ENCODE measurements at places on chromosomes 2 and 18. TPM values are rescaled to one million over a fixed set of nuclear protein-coding genes. Genes with fewer than 3 reads are reported as not detected.

DNA sequence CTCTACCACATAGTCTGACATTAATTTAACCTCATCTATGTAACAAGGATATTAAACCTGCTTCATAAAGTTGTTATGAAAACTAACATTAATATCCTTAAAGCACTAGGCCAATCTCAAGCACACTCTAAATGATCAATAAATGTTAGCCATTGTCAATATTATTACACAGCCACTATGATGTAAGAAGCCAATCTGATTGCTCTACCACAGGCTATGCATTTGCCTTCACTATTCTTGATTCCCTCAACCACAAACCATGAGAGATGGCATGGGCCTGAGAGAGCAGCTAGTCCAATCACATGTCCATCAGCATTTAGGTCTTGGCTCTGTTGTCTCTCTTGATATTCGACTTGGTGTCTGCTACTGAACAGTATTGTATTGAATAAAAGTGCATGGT, 4.2 kb downstream of the SLC25A12 start:
- no peak overlapping the region for H3K27ac ChIP-seq
- DNase-seq, result no peak
- no peak overlapping the region for H3K4me3 ChIP-seq
- no peaks in the 10 kb centered on the region for H3K27me3 ChIP-seq

DNA sequence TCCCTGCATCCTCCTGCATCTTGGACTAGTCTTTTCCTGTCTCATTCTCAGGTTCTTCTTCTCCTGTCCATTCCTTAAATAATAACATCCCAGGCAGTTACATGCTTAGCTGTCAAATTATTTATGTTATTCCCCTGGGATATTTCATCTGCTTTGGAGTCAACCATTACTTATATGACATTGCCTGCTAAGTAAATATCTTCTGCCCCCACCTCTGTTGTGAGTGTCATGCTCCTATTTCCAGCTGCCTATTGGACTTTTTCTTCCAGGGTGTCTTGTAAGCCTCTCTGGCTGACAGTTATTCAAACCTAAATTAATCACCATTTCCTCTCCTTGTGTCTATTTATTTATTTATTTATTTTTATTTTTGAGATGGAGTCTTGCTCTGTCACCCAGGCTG, 124.7 kb upstream of the RASGRP3 start:
- no peak overlapping the region for H3K27ac ChIP-seq
- no peaks in the 10 kb centered on the region for H3K4me1 ChIP-seq
- H3K36me3 ChIP-seq, result no peaks in the 10 kb centered on the region

DNA sequence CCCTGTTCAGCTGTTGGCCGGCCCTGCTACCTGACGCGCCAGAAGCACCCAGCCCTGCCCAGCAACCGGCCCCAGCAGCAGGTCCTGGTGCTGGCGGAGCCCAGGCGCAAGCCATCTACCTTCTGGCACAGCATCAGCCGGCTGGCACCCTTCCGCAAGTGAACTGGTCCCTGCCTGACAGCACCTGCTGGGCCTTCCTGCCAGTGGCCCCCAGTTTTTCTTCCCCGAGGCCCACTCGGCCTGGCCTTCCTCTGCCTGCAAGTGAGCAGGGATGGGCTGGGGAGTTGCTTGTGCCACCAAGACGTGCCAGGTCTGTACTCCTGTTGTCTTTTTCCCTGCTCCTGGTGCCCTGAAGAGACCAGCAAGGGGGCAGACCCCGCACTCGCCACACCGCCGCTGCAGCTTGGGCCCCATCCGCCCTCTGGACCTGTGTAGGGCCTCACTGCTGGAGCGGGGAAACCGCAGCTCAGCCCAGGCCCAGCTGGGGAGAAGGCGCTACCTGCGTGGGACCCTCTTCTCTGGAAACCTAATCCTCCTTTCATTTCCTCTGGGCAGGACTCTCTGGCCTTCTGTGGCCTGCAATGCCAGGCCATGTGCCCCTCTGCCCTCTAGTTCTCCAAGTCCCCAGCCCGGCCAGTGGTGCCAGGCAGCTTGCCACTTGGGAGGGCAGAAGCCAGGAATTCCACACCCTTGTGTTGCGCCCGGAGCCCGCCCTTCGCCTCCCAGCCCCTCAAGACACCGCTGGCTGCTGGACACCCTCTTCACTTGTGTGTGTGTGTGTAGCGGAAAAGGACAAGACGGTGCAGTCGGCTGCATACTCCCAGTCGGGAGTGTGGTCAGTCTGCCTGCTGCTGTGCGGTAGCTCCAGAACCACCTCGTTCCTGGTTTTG, 47.0 kb downstream of the FAM168B start:
- DNase-seq, result no peak
- H3K4me3 ChIP-seq, result no peak overlapping the region
- no peaks in the 10 kb centered on the region for H3K27me3 ChIP-seq
- H3K4me1 ChIP-seq, result no peaks in the 10 kb centered on the region
- peaks cover 36% of the 10 kb centered on the region for H3K36me3 ChIP-seq
- H3K27ac ChIP-seq, result no peak overlapping the region

- H3K36me3 ChIP-seq, result no peaks in the 10 kb centered on the region
- no peaks in the 10 kb centered on the region for H3K27me3 ChIP-seq
- no peak for DNase-seq
- H3K27ac ChIP-seq, result no peak overlapping the region
- H3K4me1 ChIP-seq, result no peaks in the 10 kb centered on the region
Observed at GRCh38 chr2:13543550-13543949, 826.8 kb downstream of the TRIB2 start.

GRCh38 chr2:75548036-75548573, 12.6 kb downstream of the EVA1A start:
- no peaks in the 10 kb centered on the region for H3K36me3 ChIP-seq
- no peaks in the 10 kb centered on the region for H3K27me3 ChIP-seq
- peak; percentile 9 for DNase-seq
- no peak overlapping the region for H3K4me3 ChIP-seq
- no peaks in the 10 kb centered on the region for H3K4me1 ChIP-seq

GRCh38 chr2:48749291-48750127, 6.0 kb downstream of the LHCGR start:
- no peaks in the 10 kb centered on the region for H3K4me1 ChIP-seq
- H3K27me3 ChIP-seq, result no peaks in the 10 kb centered on the region
- no peak for DNase-seq
- H3K27ac ChIP-seq, result no peak overlapping the region
- no peaks in the 10 kb centered on the region for H3K36me3 ChIP-seq
- H3K4me3 ChIP-seq, result no peak overlapping the region

DNA sequence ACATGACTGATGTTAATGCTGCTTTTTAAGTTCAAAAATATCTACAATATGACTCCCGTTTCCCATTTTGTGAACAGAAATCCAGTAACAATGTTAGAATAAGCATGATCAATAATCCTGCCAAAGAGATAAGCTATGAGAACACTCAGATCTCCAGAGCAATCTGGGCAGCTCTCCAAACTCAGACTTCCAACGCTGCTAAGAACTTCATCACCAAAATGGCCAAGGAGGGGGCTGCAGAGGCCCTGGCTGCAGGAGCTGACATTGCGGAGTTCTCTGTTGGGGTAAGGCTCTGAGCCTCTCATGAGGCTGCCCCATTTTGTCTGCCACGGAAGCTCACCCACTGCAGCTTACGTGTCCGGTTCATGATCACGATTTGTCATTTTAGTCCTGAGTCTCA, 68.4 kb downstream of the UGGT1 start:
- no peaks in the 10 kb centered on the region for H3K27me3 ChIP-seq
- H3K4me3 ChIP-seq, result no peak overlapping the region
- no peak for DNase-seq
- no peaks in the 10 kb centered on the region for H3K4me1 ChIP-seq
- H3K27ac ChIP-seq, result no peak overlapping the region
- H3K36me3 ChIP-seq, result no peaks in the 10 kb centered on the region

GRCh38 chr2:171726847-171727450, 39.7 kb downstream of the DYNC1I2 start:
- H3K4me1 ChIP-seq, result no peaks in the 10 kb centered on the region
- H3K36me3 ChIP-seq, result peaks cover 44% of the 10 kb centered on the region
- no peak for DNase-seq

- no peak overlapping the region for H3K27ac ChIP-seq
- no peak overlapping the region for H3K4me3 ChIP-seq
- peaks cover 5% of the 10 kb centered on the region for H3K27me3 ChIP-seq
- no peak for DNase-seq
Observed at GRCh38 chr2:20159411-20160070, 65.4 kb downstream of the SDC1 start.

GRCh38 chr18:48839819-48840490, 110.8 kb downstream of the SMAD7 start:
- H3K27ac ChIP-seq, result no peak overlapping the region
- H3K4me1 ChIP-seq, result peaks cover 26% of the 10 kb centered on the region
- no peaks in the 10 kb centered on the region for H3K36me3 ChIP-seq

GRCh38 chr2:177574356-177574755, 181.8 kb downstream of the AGPS start:
- H3K4me3 ChIP-seq, result no peak overlapping the region
- H3K36me3 ChIP-seq, result no peaks in the 10 kb centered on the region
- no peak for DNase-seq
- no peaks in the 10 kb centered on the region for H3K4me1 ChIP-seq

GRCh38 chr2:151828890-151829324, 686 bp upstream of the ARL5A start:
- peak overlapping the region; percentile 36 for H3K4me3 ChIP-seq
- H3K27ac ChIP-seq, result peak overlapping the region; percentile 87
- H3K27me3 ChIP-seq, result no peaks in the 10 kb centered on the region
- DNase-seq, result no peak
- no peaks in the 10 kb centered on the region for H3K36me3 ChIP-seq

DNA sequence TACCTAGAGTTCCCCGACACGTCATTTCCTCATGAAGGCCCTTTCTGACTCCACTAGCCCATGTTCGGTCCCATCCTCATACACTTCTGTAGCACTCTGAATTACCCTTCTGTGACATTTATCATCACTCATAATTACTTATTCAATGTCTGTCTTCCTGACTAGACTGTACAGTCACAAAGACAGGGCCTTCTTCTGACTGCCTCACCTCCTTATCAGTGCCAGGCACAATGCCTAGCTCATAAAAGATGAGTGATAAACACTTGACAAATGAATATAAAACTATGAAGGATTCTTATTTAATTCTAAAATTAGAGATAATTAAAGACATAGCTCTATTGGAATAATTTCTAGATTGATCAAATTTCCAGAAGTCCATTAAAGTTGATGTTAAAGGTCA, 1.4 kb upstream of the UBXN4 start:
- DNase-seq, result no peak
- H3K27ac ChIP-seq, result no peak overlapping the region
- peaks cover 9% of the 10 kb centered on the region for H3K4me1 ChIP-seq
- no peak overlapping the region for H3K4me3 ChIP-seq
- no peaks in the 10 kb centered on the region for H3K36me3 ChIP-seq
- no peaks in the 10 kb centered on the region for H3K27me3 ChIP-seq

GRCh38 chr2:186603286-186603685, 13.4 kb downstream of the ITGAV start:
- H3K27me3 ChIP-seq, result no peaks in the 10 kb centered on the region
- no peak for DNase-seq
- no peak overlapping the region for H3K27ac ChIP-seq
- no peaks in the 10 kb centered on the region for H3K4me1 ChIP-seq
- H3K36me3 ChIP-seq, result peaks cover 1% of the 10 kb centered on the region
- no peak overlapping the region for H3K4me3 ChIP-seq

- H3K4me1 ChIP-seq, result no peaks in the 10 kb centered on the region
- DNase-seq, result no peak
- no peaks in the 10 kb centered on the region for H3K27me3 ChIP-seq
- H3K36me3 ChIP-seq, result no peaks in the 10 kb centered on the region
Observed at GRCh38 chr2:180672377-180672776, 308.0 kb upstream of the UBE2E3 start.

GRCh38 chr2:136236019-136236418, 118.1 kb upstream of the CXCR4 start:
- H3K27ac ChIP-seq, result peak overlapping the region; percentile 98
- DNase-seq, result no peak
- no peaks in the 10 kb centered on the region for H3K27me3 ChIP-seq
- H3K36me3 ChIP-seq, result no peaks in the 10 kb centered on the region

GRCh38 chr2:86323273-86324021, 14.0 kb downstream of the REEP1 start:
- no peak overlapping the region for H3K27ac ChIP-seq
- H3K4me1 ChIP-seq, result no peaks in the 10 kb centered on the region
- no peak for DNase-seq
- no peak overlapping the region for H3K4me3 ChIP-seq
- H3K27me3 ChIP-seq, result no peaks in the 10 kb centered on the region

DNA sequence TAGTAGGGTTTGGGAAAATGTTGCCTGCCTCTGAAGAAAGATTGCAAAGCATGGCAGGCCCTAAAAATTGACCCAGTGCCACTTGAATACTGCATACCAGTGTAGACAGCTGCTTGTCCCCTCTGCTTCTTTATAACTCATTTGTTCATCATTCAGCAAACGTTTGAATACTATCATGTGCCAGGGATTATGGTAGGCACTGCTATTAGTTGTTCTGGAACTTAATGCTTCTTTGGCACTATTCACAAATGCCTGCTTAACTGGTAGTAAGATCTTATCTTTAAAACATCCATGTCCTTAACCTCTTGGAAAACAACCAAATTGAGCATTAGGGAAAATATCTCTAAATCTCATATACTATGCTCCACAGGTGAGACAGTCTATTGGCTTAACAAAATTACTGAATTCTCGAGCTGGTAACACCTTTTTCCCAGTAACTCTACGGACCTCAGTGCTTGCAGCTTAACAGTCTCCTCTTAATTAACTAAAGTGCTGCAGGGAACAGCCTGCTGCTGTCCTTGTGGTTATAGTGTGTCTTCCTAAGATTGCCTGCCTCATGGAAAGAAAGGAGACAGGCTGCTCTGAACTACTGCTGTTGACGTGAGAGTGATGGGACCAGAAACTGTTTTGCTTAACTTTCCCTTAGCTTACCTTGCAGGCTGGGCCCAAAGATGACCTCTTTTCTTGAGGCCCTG, 93.2 kb downstream of the MIB1 start:
- H3K4me3 ChIP-seq, result no peak overlapping the region
- DNase-seq, result no peak
- peaks cover 7% of the 10 kb centered on the region for H3K36me3 ChIP-seq
- H3K27ac ChIP-seq, result no peak overlapping the region
- H3K27me3 ChIP-seq, result no peaks in the 10 kb centered on the region

GRCh38 chr2:189341077-189341476, 100.2 kb upstream of the WDR75 start:
- H3K4me1 ChIP-seq, result no peaks in the 10 kb centered on the region
- H3K27ac ChIP-seq, result no peak overlapping the region
- no peak for DNase-seq
- no peaks in the 10 kb centered on the region for H3K36me3 ChIP-seq
- H3K27me3 ChIP-seq, result no peaks in the 10 kb centered on the region
- H3K4me3 ChIP-seq, result no peak overlapping the region

DNA sequence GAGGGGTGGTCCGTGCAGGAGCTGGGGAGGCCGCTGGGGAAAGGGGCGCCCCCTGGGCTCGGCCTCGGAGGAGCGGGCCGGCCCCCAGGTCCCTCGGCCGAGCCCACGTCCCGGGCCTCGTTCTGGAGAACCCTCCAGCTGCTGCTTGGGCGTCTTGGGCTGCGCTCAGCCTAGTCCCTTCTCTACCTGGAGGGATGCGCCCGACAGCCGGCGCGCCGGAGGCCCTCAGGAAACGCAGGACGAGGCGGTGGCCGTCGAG, 293 bp upstream of the D2HGDH start:
- no peaks in the 10 kb centered on the region for H3K27me3 ChIP-seq

The NTSR2 gene
- not detected for total RNA-seq

The SCN9A gene
- total RNA-seq, result not detected

The DUSP28 gene
- 19.0 TPM for total RNA-seq

The NEURL3 gene
- total RNA-seq, result not detected

The TSPYL6 gene
- not detected for total RNA-seq

The ALPI gene
- total RNA-seq, result not detected

The SCYGR4 gene
- total RNA-seq, result not detected

The ALMS1 gene
- 33.1 TPM for total RNA-seq

The CD28 gene
- 0.10 TPM for total RNA-seq

The AGAP1 gene
- total RNA-seq, result not detected

The UGT1A8 gene
- total RNA-seq, result not detected

The HK2 gene
- total RNA-seq, result 5.0 TPM

All from B cell (primary cell).